ENCODE measurements at places on chromosomes 1 and 21. TPM values are rescaled to one million over a fixed set of nuclear protein-coding genes. Genes with fewer than 3 reads are reported as not detected.

Gene SPRR2B
- not detected for total RNA-seq

Gene ENAH
- total RNA-seq: 103 TPM

Gene SYCP1
- not detected for total RNA-seq

Gene WNT9A
- 0.37 TPM for total RNA-seq

Gene C8A
- total RNA-seq: not detected

Gene SSBP3
- total RNA-seq: 16.7 TPM

Gene UTS2
- total RNA-seq: not detected

Gene CTXND2
- total RNA-seq: not detected

Gene LAMTOR2
- total RNA-seq: 69.9 TPM

GRCh38 chr1:118244194-118244593 is 59.2 kb upstream of the SPAG17 start:
- DNase-seq: no peak

- DNase-seq: no peak
These were observed 24.5 kb upstream of the SOD1 start for GRCh38 chr21:31634993-31635392.

DNA sequence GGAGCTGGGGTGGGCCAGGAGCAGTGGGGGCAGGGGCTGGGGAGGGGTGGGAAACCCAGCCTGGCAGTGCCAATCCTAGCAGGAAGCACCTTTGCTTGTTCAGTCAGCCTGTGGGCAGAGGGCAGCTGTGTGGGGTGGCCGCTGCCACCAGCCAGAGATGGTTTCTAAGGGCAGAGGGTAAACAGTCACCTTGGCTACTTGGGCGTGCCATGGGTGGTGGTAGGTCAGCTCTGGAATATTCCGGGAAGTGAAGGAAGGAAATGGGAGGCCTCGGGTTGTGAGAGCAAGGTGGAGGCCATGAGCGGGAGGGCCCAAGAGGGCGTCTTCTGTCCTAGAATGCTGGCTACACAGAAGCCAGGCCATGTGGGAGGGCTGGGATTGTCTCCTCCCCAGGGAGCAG is 20.7 kb upstream of the WNT4 start:
- DNase-seq: no peak

DNA sequence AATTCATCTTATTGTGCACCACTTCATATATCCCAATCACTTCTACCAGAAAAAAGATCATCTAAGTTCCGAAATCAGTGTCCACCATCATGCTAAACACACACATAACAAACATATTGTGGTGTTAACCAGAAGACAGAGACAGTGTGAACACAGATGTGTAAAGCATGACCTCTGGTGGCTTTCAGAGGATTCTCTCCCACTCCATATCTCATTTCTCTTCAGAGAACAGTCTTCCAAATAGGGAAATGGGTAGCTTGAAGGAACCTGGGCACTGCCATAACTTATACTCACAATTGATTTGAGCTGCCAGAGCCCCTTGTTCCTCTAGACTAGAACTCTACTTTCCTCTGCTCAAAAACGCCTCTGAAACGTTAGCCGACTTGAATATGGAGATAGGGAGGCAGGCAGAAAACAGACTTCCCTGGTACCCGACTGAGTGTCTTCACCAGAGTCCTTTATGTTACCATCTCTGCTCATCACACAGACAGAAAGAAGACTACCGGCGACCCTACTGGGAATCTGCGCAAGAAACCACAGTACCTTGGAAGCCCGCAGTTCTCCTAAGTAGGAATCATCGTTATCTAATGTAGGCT is 1.8 kb upstream of the ELAPOR1 start:
- DNase-seq: no peak

GRCh38 chr1:26317612-26318337 is at the start of gene CD52:
Gene CD52 (plus strand): TSS chr1:26317958. CDS start chr1:26318018, 60 bp downstream.
- DNase-seq: no peak

DNA sequence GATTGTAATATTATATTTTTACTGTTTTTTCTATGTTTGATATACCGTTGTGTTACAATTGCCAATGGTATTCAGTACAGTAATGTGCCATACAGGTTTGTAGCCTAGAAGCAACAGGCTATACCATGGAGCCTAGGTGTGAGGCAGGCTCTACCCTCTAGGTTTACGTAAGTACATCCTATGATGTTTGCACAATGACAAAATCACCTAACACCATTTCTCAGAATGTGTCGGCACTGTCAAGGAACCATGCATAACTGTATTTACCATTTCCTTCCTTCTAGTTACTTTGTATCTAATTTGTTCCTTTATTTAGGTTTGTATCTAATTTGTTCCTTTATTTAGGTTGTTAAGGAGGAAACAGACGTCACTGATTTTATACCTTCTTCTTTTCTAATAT is 9.9 kb downstream of the NPHP4 start:
- DNase-seq: no peak

DNA sequence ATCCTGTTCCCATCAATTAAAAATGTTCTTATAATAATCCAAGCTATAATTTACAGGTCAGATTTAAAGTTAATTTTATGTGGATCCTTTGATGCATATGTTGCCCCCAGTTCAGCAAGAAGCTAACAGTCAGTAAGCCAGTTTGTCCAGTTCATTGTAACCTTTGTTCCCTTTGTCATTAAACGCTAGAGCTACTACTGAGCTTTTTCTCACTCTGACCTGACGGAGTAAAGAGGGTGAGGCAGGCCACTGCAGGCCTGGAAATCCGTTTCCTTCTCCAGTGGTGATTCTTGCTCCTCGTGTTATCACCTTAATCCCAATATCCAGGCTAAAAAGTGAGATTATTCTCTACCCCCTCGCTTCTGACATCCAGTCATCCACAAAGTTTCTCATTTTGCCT is 10.2 kb downstream of the YBX1 start:
- DNase-seq: peak; percentile 33

DNA sequence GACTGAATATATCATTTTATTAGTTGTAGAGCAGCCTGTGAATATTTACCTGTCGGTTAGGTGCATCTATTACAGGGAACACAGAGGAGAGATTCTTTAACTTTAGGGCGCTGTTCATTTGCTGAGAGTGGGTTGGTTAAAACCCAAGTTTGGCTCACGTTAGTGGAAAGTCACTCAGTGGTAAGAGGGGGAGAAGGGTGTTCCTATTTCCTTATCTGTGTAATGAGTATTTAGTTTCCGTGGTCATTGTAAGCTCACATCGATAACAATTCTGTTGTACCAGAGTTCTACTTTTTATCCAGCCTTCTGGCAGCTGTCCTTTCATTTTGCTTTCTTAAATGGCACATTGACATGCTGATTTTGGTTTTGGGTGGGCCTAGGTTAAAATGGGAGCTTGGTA is 773.2 kb upstream of the ADAMTS5 start:
- no peak for DNase-seq

DNA sequence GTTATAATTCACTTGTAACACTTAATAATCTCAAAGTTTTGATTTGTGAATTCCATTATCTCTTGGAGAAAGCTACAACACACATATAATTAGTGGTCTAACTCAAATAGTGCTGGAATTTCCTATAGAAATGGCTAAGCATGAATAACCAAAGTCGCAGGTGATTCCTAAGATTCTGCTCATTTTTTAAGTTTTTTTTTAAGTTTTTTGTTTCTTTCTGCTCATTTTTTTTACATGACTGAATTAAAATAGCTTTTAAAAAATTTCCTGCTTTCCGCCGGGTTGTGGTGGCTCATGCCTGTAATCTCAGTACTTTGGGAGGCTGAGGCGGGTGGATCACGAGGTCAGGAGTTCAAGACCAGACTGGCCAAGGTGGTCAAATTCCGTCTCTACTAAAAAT is 90.4 kb downstream of the APP start:
- no peak for DNase-seq

DNA sequence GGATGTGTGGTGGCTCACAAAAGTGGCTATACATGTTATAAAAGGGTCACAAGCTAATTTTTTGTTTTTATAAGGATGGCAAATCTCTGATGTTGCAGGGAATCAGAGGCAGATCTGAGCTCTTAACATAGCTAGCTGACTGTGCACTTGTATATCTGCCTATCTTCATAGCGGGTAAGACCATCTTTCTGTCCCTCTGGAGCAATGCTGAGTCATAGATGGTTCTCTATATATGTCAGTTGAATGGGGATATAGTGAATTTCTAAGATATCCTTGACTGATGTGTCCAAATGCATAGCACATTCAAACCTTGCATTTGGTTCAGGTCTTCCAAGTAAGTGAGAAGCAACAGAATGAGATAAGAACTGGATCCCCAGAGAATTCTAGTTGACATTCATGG is 272.6 kb upstream of the PROX1 start:
- DNase-seq: no peak

DNA sequence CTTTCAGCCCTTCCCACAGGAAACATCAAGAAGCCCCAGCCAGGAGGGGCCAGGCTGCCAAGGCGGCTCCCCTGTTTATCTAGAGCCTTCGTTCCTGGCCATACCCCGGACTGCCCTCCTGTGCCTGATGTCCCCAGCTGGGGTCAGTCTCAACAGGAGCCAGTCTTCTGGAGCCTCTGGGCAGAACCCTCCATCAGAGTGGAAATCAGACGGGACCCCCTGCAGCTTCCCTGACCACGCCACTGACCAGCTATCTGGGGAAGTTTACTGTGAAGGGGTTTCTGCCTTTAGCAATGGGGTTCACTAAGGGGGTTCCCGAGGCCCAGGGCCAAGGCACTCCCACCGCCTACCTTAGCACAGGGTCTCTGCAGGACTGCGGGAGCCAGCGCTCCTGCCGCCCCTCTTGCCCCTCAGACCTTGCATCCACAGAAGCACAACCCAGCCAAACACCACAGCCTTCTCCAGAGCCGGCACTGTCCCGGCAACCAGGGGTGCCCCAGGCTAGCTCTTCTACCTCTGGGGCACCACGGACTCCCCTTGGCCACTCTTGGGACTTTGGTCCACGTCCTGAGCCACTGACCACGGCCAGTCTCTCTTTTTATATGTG is 3.5 kb upstream of the MTFR1L start:
- no peak for DNase-seq

GRCh38 chr21:46551636-46552241 is 53.1 kb downstream of the S100B start:
- DNase-seq: no peak

- peak; percentile 18 for DNase-seq
These were observed 29.9 kb upstream of the SAMD13 start for GRCh38 chr1:84271441-84272151.

DNA sequence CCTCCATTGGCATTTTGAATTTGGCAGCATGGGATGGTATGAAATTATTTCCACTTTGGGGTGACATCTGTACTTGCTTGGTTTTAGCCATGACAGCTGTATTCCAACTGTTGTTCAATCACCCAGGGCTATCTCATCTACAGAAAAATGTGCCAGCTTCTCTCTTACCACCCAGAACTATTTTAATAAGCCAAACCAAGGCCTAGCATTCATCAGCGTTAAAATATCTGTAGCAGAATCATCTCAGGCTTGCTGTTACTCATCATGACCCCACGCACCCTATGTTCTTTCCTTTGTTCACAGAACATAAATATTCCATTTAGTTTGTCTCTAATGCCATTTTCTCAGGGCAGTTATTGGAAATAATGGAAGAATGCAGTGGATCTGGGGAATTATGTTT is 49.8 kb downstream of the GIPC2 start:
- no peak for DNase-seq

GRCh38 chr1:228887101-228887500 is 151.8 kb downstream of the RHOU start:
- no peak for DNase-seq

DNA sequence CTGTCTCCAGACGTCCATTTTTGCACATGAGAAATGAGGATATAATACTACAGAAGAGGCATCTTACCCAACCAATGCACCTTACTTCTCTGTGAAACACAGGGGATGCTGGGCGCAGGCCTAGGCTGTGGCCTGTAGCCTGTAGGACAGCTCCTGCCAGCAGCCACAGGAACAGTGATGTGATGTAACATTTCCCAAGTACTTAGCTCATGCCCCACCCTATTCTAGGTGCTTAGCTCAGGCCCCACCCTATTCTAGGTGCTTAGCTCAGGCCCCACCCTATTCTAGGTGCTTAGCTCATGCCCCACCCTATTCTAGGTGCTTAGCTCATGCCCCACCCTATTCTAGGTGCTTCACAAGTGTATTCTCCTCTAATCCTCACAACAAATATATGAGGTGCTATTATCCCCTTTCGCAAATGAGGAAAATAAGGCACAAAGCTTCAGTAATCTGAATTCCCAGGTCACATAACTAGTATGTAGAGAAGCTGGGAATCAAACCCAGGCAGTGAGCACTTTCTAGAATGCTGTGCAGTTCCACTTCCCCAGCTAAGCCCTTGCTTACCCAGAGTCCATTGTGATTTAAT is 4.6 kb upstream of the NAXE start:
- DNase-seq: no peak

DNA sequence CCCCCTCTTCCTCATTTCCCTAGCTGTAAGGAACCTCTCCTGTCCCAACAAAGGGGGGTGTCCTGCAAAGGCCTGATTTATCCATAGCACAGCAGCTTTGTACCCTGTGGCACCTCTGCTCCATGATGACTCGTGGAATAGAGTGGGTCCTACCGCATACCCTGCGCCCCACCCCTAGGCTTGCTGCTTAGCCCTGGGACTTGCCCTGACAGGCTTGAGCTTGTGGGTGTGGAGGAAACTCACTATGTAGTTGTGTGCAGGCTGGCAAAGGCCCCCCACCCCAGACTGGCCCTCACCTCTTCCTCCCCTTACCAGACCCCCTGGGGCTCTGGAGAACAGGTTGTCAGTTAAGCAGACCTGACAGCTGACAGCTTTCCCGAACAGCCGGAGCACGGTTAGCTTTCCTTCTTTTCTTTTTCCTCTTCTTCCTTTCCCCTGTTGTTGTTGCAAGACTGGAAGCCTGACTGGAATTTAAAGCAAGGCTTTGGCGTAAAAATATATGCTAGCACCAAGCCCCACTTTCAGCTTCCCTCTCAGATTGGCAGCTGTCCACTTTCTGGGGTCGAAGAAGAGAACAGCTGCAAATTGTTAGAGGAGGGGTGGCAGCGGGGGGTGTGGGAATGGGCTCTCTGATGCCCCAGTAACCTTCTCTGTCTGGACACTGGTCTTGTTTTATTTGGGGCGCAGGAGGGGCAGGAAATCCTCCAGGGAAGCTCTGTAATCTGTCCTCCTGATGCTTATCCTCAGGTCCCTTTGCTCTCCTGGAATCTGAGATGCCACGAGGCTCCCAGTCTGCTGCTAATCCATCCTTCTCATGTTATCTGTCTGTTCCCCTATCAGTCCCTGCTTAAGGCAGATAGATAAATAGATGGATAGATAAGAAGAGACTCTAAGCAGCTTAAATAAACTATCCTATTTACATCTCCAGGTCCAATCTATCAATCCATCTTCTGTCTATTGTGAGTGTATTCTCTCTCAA is 134.6 kb downstream of the BRINP2 start:
- DNase-seq: no peak

All from Calu3 (cell line).